Stimulated activated CD8-positive, alpha-beta memory T cell treated with anti-CD3 and anti-CD28 coated beads, Interleukin-4, amount 100 ng/mL, for 48 hours (primary cell): ENCODE measurements at places on chromosomes 4 and X.

DNA sequence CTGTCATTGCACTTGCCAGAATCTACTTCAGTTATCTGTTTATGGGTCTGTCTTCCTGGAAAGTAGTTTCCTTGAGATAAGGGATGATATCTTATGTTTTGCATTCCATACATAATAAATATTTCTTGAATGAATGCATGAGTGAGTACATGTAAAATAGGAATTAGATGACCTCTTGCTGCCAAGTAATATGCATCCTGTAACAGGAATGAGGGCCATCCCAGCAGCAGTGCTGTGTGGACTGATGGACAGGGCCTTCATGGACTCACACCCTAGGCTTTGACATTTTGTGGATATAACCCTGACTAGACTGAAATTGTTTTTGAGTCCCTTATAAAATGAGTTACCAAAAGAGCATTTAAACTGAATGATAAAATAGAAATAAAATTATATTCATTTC lies 77.2 kb upstream of the NEIL3 start:
- DNase-seq: no peak

GRCh38 chr4:91118597-91118996 lies 991.4 kb downstream of the CCSER1 start:
- DNase-seq: no peak

DNA sequence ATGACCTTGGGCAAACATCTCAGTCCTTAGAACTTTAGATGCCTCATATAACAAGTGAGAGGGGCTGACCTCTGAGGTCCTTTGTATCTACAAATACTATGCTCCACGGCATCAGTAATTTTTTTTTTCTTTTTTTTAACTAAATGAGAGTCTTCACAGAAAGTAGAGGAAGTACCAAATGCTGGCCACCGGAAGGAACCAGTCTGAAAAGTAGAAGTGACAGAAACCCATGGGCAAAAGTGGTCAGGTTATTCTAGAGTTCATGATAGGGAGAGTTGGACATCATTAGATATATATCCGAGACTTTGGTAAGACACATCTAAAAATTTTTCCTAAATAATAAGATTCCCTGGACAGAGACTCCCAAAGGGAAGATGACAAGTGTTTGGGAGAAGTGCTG lies 53.7 kb downstream of the COQ2 start:
- DNase-seq: no peak

- DNase-seq: no peak
These were observed 34.6 kb upstream of the TMPRSS11D start for GRCh38 chr4:67918428-67918827.

- DNase-seq: no peak
These were observed 29.5 kb upstream of the TSPAN5 start for GRCh38 chr4:98687876-98688275.

- DNase-seq: no peak
These were observed 329.6 kb upstream of the CLNK start for GRCh38 chr4:11014199-11014598.

DNA sequence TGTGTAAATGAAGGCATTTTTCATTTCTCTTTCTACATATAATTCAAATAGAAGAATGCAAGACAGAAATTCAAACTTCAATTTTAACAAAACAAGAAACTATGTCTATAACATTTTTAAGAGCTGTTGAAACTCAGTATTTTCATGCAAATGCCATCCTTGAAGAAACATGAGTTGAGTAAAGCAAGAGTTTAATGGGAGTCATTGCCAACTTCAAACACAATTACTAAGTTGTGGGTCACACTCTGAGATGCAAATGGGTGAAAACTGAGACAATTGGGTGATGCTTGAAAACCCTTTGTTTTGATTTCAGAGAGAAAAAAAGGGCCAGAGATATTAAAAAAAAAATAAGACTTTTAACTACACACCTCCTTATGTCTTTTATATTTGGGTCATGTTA lies 865.9 kb downstream of the FAT4 start:
- DNase-seq: no peak
